ENCODE measurements at places on chromosomes 11 and 22.

GRCh38 chr11:72070491-72070890 lies 9.9 kb downstream of the NUMA1 start:
- DNase-seq: no peak

DNA sequence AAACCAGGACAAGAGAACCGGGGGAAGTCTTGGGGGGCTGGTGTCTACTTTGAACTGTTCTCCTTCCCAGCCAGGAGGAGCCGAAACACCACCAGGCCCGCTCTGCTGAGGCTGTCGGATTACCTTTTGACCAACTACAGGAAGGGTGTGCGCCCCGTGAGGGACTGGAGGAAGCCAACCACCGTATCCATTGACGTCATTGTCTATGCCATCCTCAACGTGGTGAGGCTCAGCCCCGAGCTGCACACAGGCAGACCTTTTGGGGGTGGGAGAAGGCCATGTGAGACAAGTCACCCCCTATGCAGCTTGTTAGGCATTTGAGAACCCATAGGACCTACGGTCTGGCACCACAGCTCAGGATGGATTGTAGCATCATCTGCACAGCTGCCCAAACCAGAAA lies 2.8 kb downstream of the HTR3A start:
- DNase-seq: no peak

DNA sequence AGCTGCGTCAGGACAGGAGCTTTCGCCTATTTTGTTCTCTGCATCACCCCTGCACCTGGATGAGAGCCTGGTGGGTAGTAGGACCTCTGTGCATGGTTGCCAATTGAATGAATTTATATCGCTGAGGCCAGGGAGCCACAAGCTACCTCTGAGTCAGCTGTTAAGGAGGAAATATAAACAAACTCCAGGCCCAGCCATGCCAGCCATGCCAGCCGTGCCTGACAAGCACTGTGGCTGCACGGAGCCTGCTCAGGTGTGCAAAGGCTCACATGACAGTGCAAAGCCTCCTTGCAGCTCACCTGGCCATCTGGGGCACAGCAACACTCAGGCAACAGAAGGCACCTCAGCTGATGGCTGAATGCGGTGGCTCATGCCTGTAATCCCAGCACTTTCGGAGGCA lies 33.7 kb upstream of the LINC01488 start:
- DNase-seq: no peak

GRCh38 chr11:45593992-45594391 lies 71.4 kb downstream of the CHST1 start:
- DNase-seq: no peak

- DNase-seq: no peak
Observed at GRCh38 chr11:13923716-13924650, 38.5 kb upstream of the SPON1 start.

GRCh38 chr11:80165744-80166143 lies 724.9 kb upstream of the TENM4 start:
- DNase-seq: no peak

GRCh38 chr22:30883586-30884145 lies 84.9 kb downstream of the MORC2 start:
- no peak for DNase-seq

- no peak for DNase-seq
Observed at GRCh38 chr11:1744137-1744886, 6.1 kb downstream of the IFITM10 start.

- no peak for DNase-seq
Observed at GRCh38 chr11:30452114-30452513, 129.2 kb downstream of the ARL14EP start.

GRCh38 chr11:42225664-42226063 lies 766.2 kb upstream of the LRRC4C start:
- DNase-seq: no peak

DNA sequence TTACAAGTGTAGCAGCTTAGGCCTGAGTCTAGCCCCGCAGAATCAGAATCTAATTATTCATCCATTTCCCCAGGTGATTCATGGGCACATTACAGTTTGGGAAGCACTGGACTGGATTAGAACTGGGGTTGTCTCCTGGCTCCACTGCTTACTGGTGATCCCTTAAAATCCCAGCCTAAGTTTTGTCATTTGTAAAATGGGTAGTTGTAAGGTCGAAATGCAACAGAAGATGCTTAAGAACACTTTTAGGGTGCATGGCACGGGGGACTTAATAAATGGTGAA lies 1.3 kb downstream of the STX3 start:
- DNase-seq: no peak

- no peak for DNase-seq
Observed at GRCh38 chr11:126547161-126547560, 191.7 kb downstream of the ST3GAL4 start.

GRCh38 chr11:125948278-125949051 lies 2.6 kb downstream of the VSIG10L2 start:
- DNase-seq: no peak

- no peak for DNase-seq
Observed at GRCh38 chr11:57303990-57304579, 20.7 kb downstream of the TNKS1BP1 start.

DNA sequence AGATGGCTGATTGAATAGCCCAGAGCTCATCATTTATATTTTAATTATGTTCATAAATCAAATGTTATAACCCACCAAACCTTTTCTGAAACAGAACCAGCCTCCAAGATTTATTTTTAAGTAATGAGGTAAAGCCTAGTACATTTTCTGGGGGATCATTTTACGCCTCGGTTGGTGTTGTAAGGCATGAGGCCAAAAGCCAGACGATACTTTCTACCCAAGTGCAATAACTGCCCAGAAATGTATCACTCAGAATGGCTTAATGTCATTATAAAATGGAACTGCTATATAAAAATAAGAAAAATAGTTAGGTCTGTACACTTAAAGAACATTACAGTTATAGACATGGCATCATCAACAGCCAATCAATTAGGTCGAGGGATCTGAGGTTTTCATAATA lies 283.3 kb downstream of the CADM1 start:
- no peak for DNase-seq

GRCh38 chr22:28882545-28882877 lies 861 bp upstream of the ZNRF3 start:
- peak; percentile 42 for DNase-seq

DNA sequence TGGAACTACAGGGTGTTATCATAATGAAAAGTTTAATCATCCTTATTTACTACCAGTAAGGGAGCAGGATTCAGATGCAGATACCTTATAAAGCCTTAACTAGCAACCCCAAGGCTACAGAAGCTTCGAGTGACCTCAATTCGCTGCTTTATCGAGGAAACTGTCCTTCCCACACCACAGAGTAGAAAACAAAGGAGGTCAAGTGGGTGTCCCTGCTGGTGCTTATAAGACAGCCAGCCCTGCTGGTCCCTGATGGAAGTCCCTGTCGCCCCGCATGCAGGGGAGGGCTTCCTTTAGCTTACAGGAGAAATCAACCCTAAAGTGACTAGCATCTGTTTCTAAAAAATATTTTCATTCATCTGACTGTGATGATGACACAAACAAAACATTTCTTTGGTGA lies 7.3 kb downstream of the MN1 start:
- DNase-seq: no peak

DNA sequence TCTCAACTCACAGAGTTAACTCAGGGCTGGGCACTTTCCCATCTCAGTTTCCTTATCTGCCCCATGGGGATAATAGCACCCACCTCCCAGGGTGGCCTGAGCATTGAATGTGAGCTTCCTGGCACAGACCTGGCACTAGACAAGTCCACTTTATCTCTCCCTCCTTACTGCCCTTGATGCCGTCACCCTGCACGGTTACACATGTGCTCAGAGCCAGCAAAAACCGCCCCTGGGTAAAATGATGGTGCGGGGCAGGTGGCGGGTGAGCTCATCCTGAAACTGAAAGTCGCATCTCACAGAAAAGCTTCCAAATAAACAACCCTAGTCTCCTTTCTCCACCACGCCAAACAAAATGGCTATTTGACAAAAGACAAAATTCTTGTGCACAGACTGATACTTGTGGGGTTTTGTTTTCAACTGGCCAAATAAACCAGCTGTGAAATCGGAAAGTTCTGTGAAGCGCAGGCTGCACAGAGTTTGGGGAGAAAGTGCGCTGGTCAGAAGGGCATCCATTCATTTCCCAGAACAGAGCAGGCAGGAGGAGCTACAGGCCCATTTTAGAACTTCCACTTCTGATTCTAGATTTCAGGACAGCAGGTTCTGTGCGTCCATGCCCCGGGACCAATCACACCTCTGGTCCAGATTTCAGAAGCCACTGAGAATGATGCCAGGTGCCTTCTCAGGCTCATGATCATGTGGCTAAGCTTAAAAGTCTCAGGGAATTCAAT lies 138.1 kb downstream of the SHANK2 start:
- no peak for DNase-seq

- no peak for DNase-seq
Observed at GRCh38 chr11:95267601-95268213, 36.7 kb upstream of the SESN3 start.

GRCh38 chr11:11414996-11415395 lies 61.9 kb upstream of the CSNK2A3 start:
- DNase-seq: no peak

GRCh38 chr11:63552921-63553320 lies 10.3 kb downstream of the PLAAT2 start:
- DNase-seq: no peak

DNA sequence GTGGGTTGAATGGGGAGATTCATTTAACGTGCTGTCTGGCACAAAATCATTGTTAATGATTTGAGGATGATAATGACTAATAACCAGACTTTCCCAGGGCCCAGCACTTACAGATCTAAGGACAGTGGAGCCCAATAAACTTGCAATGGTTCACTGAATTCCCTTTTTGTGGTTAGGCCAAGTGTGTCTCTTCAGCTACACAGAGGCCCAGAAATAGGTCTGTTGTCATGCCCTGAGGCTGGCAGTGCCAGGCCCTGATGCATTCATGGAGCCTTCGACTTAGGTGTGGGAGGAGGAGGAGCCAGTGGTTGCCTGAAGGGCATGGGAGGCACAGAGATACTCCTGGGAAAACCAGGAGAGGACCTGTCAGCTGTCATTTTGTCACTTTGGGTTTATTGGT lies 56.1 kb downstream of the KIAA1671 start:
- DNase-seq: no peak

- DNase-seq: no peak
Observed at GRCh38 chr22:48321986-48322545, 1505.6 kb downstream of the BRD1 start.

- no peak for DNase-seq
Observed at GRCh38 chr11:67293090-67293489, 4.0 kb downstream of the ANKRD13D start.

- no peak for DNase-seq
Observed at GRCh38 chr11:38543986-38544385, 1946.0 kb upstream of the RAG2 start.

DNA sequence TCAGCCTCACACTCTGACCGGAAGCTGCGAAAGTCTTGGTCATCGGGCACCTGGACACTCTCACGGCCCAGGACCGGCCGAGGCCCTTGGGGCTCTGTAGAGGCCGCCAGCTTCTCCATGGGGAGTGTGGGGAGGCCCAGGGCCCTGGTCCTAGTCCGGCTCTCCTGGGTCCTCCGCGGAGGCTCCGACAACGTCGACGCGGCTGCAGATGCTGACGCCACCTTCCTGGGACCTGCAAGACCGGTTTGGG lies 12.9 kb downstream of the STARD10 start:
- DNase-seq: no peak

DNA sequence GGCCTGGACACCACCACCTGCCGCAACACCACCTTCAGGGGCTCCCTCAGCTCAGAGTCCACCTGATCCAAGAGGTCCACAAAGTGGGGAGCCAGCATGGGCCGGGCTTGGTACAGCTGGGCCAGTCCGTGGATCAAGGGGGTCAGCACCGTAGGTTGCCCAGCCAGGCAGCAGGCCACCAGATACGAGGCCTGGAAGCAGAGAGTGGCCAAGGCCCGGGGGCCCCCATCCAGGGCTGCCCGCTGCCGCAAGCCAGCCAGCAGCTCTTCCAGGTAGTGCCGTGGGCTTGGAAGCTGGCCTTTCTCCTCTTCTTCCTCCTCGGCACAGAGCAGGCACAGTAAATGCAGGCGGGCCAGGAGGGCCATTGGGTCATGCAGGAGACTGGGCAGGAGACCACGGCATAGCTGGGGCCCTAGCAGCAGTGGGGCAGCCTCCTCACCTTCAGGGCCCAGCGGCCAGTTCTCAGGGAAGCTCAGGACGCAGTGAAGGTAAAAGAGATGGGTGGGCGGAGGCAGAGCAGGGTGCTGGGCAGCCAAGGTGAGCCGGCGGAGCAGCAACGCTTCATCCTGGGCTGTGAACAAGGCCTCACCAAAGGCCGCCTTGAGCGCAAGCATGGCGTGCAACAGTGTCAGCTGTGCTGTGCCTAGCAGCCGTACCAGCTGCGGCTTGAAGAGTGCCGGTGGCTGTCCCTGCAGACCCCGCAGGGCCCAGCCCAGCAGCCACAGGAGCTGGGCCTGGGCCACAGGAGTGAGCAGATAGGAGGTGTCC lies 1.7 kb downstream of the AP5B1 start:
- no peak for DNase-seq

DNA sequence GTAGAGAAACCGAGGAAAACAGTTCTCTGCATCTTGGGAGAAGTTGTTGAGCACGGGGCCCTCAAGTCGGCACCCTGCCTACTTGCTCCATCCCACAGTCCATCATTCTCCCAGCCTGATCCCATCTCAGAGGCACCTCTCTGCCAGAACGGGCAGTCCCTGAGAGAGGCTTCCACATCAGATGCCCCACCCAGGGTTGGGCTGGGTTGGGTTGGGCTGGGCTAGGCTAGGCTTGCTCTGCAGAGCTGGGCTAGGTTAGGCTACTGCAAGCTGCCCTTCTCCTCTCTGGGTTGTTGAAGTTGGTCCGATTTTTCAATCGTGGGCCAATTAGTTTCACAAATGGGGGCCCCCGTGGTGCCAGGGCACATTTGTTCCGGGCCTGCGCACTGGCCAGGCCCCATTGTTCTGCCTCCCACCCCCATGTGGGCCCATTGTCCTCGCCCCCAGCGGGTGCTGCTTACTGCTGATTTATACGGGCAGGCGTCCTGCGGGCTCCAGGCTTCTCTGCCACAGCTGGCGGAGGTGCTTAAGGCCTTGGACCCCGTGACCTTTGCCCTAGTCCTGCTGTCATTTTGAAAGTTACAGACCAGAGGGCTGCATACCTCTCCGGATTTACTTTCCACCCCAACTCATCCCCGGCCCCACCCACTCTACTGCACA lies 63.7 kb upstream of the NNMT start:
- peak; percentile 28 for DNase-seq

DNA sequence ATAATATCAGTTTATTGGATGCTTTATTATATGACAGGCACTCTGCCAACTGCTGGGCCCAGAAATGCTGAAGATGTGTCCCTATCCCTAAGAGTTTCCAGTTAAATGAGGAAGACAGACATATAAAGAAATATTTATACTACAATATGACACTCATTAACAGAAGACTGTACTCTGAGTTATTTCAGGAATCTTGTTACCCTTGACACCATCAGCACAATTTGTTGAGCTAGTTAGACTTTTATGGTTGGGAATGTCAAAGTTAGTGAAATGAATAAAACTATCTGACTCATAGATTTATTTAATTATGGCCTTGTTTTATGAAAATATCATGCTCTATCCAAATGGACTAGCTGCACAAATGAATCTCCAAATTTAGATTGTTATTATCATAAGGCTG lies 25.6 kb upstream of the MSANTD4 start:
- no peak for DNase-seq
